ENCODE measurements at places on chromosomes 13 and 19.

- no peak for DNase-seq
These were observed 16.4 kb downstream of the KLK2 start for GRCh38 chr19:50889638-50890037.

DNA sequence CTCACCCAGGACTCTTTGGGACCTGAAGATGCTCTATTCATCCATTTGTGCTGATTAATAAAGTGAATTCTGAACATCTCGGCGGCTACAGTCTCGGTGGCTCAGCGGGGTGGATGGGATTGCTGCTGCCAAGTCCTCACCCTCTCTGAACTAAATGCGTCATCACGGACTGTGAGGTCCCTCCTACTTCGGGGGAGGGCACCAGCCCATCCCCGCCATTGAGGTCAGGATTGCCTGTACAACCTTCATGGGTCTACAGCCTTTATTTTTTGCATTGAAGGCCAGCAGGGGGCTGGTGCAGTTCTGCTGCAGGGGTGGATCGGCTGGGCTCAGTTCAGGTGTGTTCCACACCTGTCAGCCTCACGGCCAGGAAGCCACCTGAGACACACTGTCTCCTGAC is 181.8 kb downstream of the COL4A1 start:
- DNase-seq: no peak

DNA sequence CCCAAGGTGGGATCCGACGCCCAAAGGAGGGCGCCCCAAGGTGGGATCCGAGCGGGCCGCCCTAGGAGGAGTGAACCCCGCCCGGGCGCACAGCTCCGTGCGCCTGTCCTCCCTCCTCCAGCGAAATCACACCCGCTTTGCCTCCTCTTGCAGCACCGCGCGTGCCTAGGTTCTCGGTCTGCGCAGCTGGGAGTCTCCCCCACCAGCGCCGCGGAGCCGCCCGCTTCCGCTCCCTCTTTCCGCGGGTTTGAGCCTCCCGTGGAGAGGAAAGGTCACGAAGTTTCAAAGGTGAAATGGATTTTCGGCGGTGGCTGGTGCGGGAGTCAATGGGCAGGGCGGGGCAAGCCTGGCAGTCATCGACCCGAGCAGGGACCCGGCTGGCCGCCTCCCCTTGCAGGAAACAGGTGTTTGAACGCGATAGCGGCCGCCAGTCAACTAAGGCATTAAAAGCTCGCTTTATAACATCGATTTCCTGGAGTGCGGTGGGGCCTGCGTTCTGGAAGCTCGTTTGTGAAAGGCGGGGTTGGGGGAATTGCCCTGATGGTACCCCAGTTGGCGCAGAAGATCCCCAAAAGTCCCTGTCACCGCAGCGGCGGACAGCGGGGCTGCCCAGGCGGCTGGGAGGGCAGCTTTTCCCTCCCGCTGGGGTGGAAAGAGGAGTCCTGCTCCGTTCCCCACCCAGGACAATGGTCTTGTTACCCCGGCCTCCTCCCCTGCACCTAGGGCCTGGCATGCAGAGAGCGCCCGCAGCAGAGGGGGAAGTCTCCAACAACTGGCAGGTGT is 9.0 kb upstream of the SOX1 start:
- DNase-seq: no peak

DNA sequence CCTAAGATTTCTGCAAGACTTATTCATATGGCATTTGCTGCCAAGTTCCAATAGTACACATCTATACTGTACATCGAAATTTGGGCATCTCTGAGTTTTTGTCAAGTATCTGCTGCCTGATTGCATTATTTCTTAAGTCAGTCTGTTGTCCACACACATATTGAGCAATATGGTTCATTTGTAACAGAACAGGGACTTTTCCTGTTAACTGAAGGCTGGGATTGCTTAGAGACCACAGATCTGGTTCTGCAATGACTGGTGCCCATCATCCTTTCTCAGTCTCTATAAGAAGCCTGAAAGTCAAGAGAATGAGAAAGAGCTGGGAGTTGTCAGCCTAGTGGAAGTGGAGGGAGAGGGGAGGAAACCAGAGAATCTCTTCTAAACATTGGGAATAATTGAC is 22.5 kb upstream of the MYCBP2 start:
- DNase-seq: no peak

- DNase-seq: no peak
These were observed 563 bp upstream of the PDCD5 start for GRCh38 chr19:32580353-32580900.

DNA sequence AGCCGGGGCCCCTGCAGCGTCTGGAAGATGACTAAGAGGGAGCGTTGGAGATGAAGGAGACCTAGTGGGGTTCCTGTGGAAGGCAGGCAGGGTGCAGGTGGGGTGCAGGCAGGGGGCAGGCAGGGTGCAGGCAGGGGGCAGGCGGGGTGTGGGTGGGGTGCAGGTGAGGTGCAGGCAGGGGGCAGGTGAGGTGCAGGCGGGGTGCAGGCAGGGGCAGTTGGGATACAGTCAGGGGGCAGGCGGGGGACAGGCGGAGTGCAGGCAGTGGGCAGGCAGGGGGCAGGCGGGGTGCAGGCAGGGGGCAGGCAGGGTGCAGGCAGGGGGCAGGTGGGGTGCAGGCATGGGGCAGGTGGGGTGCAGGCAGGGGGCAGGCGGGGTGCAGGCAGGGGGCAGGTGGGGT is 142.8 kb downstream of the SOX1 start:
- no peak for DNase-seq

DNA sequence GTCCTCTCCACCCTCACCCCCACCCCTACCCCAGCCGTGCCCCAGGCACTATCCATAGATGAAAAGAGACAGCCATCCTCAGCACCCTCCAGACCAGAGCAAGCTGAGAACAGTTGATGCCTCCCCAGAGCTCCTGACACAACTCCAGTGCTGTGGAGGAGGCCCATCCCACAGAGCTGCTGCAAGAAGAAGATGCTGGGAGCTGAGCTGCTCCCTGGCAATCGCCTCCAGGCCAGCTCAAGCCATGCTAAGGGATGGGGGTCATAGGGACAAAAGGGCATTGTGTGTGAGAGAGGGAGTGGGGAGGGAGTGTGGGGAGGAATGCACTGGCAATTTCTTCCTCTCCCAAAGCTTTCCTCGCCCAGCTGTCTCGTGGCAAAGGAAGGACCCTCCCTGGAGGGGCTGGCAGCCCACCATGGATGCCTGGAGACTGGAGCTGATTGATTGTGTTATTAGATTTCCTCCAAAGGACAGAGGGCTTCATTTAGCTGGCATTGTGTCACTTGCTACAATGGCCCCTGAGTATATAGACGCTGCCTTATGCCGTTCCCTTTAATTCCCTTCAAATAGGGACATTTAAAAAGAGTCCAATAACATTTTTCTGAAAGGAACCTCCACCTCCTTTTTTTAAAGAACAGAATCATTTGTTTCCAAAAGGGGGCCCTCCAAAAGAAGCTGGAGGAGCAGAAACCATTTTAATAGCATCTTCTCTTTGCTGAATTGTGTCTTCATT is 476.4 kb downstream of the FOXO1 start:
- no peak for DNase-seq

DNA sequence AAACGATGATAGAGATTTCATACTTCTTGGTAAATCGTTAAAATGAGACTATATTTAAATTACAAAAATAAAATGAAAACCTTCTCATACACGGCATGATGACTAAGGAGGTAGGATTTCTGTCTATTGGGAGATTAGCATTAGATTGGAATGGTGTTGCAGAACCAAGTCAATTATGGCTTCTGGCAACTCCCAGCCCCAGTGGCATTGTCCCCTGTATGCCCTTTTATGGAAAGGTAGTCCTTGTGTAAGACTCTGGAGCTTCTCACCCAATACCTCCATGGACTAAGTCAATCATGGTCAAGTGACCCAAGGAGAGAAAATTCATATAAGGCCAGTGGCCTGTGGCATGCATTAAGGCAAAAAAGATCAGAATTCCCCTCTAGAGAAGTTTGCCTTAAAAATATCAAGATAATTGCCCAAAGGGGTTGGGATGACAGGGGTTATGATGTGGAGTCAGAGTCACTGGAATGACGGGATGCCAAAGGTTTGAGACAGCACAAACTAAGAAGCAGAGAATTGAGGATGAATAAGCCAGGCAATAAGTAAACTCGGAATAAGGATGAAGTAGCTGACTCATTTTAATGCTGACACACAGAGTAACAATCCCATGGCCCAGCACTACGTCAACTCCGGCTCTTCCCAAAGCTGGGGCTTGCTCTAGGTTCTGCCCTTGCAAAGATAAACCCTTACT is 57.8 kb upstream of the POSTN start:
- peak; percentile 88 for DNase-seq

DNA sequence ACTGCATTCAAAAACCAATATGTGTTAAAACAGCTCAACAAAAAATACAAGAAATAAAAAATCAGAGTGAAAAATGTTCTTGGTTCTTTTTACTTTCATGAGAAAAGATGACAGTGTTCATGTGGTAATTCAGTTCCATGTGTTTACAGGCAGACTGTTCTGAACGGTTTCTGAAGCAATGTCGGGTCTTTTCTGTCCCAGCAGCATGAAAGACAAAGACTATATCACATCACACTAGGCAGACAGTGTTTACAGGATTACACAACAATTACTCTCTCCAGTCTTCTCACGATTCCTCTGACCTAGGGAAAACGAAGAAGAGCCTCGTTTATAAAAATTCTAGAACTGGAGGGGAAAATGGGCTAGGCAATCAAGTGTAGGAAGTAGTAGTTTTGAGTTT is 83.4 kb downstream of the UBL3 start:
- DNase-seq: no peak

DNA sequence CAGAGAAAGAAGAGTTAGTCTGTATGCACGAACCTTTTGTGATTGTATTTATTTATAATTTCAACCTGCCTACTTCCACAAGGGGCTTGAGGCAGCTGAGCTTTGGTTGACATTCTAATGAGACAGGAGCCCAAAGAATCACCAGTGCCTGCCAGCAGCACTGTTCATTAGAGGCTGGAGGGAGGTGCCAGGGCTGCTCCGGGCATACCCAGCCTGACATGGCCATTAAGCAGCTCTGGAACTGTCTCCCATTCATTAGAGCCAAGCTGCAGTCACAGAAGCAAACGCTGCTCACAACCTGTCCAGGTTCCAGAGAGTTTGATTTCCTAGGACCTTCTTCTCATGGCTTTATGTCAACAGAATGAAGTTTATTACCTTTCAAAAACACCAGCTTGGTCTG is 425.5 kb downstream of the RFC3 start:
- no peak for DNase-seq

- DNase-seq: no peak
These were observed 1461.6 kb downstream of the PCDH9 start for GRCh38 chr13:65768545-65768944.

GRCh38 chr19:46718934-46719622 is 2.2 kb upstream of the PRKD2 start:
- DNase-seq: no peak

- no peak for DNase-seq
These were observed 5.3 kb downstream of the SIX5 start for GRCh38 chr19:45763691-45764294.

DNA sequence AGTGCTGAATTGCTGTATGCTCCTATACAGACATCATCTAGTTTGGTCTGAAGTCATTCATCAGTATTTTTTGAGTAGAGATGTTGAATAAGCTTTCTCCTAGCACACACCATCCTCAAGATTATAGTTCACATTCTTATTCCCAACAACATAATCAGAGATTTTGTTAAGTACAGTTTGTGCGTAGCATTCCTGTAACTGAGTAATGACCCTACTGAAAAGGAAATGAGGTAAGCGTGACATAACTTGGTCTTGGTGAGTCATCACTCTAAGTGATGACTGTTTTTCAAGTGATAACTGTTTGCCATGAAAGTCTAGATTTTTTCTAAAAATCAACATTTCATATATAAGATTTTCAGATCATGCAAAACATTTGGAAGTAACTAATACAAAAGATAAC is 18.5 kb upstream of the FAM216B start:
- DNase-seq: no peak

DNA sequence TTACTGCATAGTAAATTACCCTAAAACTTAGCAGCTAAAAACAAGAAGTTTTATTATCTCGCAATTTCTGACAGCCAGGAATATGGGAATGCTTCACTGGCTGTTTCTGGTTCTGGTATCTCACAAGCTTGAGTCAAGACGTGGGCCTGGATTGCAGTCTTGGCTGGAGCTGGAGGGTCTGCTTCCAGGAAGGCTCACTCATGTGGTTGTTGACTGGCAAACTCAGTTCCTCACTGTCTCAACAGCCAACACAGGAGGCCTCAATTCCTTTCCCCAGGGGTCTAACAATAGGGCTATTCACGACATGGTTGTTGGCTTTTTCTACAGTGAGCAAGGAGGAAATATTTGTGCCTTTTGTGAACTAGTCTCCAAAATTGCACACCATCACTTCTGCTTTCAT is 146.3 kb downstream of the GPC5 start:
- no peak for DNase-seq

GRCh38 chr19:925526-926322 is at the start of gene ARID3A:
Gene ARID3A, plus strand, starts transcription at chr19:926035. Its CDS starts 3,494 bp downstream, at chr19:929529.
- DNase-seq: no peak

GRCh38 chr19:28351761-28352160 is 861.2 kb downstream of the UQCRFS1 start:
- DNase-seq: no peak

DNA sequence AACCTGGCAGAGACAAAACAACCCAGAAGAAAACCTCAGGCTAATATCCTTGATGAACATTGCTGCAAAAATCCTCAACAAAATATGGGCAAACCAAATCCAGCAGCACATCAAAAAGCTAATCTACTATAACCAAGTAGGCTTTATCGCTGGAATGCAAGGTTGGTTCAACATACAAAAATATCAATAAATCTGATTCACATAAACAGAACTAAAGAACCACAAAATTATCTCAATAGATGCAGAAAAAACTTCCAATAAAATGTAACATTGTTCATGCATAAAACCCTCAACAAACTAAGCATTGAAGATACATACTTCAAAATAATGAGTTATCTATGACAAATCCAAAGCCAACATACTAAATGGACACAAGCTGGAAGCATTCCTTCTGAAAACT is 8.8 kb downstream of the ZNF724 start:
- DNase-seq: no peak

- peak; percentile 6 for DNase-seq
These were observed 23.3 kb downstream of the LYPD4 start for GRCh38 chr19:41821003-41821735.

- DNase-seq: peak; percentile 10
These were observed 814 bp downstream of the ZNF480 start for GRCh38 chr19:52297601-52298364.

DNA sequence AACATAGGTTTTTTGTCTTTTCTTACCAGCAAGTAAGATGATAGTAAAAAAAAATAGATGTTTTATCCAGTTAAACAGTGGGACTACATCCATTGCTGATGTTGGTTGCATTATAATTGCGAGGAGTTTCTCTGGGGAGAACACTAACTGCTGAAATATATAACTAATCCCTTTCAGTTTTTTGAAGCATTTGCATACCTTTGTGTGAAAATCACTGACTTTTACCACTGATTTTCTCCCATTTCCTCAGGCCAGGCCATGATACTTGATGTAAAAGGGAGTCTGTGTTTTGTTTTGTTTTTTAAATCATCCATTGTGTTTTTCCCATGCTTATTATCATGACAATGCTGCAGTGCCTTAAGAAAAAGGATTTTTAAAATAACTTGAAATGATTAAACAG is 699.5 kb downstream of the PCDH9 start:
- no peak for DNase-seq

- no peak for DNase-seq
These were observed 6.5 kb upstream of the KCTD4 start for GRCh38 chr13:45207319-45207718.
